ENCODE measurements at places on chromosomes 13 and 19.

DNA sequence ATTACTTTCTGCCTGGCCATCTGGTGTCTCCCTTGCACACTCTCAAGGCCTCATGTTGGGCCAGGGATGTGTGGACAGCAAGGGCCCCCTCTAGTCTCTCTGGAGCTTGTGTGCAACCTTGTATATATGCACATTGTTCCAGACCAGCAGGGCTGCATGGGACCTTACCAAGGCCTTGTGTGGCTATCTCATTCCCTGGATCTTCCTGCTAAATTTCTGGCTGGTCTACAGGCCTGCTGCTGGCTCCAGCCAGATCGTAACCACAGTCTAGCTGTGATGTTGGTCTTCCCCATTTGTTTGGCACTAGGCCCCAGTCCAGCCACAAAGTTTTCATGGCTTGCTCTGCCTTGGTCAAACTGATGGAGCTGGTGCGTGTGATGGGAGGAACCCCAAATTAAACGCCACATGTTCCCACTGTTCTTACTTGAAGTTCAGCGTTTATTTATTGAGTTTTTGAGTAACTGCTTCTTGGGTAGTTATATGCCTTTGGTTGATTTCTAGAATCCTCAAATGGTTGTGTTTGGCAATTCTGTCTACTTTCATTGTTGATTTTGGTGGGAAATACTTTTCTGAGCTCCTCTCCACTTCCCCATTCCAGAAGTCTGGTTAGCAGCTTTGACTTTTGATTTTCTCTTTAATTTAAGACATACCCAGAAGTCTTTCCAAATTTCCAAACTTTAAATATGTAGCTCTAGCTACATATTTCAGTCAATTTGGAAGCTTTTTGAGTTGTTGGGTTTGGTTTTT lies 56.4 kb downstream of the SIPA1L3 start:
- DNase-seq = no peak

- DNase-seq = no peak
Measured at GRCh38 chr13:51396352-51396751, 56.5 kb downstream of the INTS6 start.

- DNase-seq = no peak
Measured at GRCh38 chr13:91383836-91384235, 14.6 kb upstream of the GPC5 start.

GRCh38 chr13:106337096-106337850 lies 198.2 kb downstream of the EFNB2 start:
- DNase-seq = no peak

GRCh38 chr13:66301482-66301881 lies 928.7 kb downstream of the PCDH9 start:
- no peak for DNase-seq

DNA sequence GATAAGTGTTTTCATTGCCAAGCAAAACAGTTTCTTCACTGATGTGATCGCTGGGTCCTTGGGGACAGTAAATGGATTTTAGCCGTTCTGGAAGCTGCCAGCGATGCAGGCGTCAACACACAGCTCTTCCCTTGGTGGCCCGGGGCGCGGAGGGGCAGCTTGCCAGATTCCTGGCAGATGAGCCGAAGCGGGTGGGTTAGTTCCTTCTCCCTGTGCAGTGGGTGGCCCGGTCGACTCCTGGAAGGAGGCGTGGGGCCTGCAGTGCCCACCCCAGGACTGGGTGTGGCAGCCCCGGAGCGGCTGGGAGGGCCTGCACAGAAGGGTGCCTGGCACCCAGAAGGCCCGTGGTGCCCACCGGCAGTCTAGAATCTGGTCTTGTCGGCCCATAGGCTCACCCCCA lies 69.0 kb downstream of the KDM4B start:
- DNase-seq = no peak

- no peak for DNase-seq
Measured at GRCh38 chr13:101383595-101383994, 32.7 kb downstream of the NALCN start.

- no peak for DNase-seq
Measured at GRCh38 chr13:21967871-21968270, 297.0 kb downstream of the FGF9 start.

DNA sequence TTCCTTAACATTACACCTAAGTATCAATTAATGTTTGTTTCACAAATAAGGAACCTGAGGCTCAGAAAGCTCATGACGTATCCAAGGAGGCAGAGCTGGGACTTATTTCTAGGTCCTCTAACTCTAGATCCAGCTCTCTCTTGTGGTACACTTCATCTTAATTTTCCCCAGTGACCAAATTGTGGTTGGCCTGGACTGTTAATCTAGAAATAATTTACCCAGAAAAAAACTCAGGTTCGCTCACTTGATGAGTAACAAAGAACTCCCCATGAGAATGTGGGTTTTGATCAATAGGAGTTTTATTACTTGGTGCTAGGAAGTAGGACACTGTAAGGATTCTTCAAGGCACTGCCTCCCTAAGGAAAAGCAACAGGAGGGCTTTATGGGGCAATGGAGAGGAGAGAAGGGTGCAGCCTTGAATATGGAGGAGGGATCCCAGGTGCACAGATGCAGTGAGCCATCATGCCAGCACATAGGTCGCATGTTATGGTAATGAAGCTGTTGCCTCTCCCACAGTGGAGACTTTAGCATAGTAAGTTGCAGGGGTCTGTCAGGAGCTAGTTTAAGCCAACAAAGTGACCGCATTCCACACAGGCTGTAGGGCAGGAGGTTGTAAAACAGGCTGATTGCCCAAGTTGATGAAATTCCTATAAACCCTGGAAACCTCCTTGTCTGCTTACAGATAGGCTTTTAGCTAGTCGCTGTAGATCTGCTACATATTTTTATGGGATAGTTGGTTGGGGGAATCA lies 14.7 kb downstream of the RAP2A start:
- DNase-seq = no peak

GRCh38 chr19:1943661-1944087 lies 2.7 kb downstream of the CSNK1G2 start:
- no peak for DNase-seq

- DNase-seq = no peak
Measured at GRCh38 chr13:97215325-97215724, 6.8 kb upstream of the MBNL2 start.

DNA sequence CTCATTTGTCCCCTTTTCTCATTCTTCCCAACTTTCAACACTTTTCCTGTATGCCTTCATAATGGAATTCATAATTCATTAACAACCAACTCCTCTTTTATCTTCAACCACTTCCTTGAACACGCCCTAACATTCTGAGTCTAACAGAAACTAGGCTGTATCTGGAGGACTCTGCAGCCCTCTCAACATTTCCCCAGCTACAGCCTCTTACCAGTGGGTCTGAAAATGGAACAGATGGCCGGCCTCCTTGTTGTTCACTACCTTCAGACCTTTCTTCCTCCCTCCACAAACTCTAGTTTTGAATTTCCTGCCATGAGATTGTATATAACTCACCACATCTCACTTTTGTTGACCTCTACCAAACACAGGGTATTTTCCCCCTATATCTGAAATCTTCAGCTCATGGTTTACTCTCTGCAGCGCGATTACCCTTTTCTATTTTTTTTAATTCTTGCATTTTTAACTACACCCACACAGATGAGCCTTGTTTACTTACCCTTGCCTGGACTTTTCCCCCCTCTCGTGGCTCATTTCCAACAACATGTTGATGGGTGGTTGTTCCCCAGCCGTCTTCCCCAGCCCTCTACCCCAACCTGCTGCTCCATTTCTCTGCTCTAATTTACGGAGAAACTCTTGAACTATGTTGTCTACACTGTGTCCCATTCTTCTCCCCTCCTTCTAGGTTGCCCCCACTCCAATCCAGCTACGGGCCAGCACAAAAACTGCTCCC lies 846 bp downstream of the ZNF790 start:
- peak; percentile 5 for DNase-seq

DNA sequence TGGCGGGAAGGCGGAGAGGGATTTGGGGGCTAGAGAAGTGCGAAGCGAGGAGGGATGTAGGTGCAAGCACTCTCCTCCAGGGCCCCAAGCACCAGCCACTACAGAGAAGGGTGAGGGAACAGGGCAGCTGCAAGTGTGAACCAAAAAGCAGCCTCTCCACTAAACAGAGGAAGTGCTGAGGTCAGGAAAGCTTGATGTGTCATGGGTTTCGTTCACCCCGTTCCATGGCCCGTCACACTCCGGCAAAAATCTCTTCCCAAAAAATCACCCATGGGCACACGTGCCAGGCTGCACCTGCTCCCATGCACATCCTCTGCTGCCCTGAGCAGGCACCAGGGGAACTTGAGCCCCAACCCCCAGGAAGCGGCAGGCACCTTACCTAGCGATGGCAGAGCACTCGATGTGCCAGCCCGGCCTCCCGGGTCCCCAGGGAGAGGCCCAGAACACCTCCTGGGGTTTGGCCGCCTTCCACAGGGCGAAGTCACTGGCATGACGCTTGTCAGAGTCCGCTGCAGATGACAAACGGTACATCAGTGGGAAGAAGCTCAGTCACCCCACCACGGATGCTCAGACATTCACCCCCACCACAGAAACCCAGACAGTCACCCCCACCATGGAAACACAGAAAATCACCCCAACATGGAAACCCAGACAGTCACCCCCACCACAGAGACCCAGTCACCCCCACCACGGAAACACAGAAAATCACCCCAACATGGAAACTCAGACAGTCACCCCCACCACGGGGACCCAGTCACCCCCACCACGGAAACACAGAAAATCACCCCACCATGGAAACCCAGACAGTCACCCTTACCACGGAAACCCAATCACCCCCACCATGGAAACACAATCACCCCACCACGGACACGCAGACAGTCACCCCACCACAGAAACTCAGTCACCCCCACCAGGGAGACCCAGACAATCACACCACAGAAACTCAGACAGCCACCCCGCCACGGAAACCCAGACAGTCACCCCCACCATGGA lies 29.0 kb downstream of the CARS2 start:
- DNase-seq = no peak

DNA sequence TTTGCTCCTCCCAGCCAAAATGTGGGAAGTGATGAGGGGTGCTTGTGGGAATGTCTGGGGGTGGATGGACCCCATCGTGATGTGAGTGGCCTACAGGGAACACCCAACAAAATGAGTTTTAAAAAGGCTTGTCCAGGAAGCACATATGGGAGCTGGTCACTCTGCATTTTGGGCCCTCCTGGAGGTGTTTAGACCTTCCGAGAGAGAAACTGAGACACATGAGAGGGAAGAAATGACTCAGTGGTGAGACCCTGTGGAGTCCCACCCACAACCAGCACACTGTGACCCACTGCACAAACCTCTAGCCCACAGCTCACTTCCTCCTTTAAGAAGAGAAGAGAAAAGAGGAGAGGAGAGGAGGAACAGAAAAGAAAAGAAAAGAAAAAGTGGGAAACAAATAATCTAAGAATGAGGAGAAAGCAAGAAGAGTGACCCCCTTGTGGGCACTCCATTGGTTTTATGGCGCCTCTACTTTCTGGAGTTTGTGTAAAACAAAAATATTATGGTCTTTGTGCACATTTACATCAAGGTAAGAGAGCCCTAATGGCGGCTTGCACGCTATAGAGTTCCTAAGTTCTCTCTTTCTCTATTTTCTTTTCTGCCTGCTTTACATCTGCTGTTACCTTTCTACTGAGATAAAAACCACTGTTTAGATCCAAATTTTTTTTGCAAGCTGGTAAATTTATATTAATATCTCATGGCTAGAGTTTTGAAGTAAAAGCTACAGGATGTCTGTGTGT lies 13.3 kb upstream of the LILRB1 start:
- no peak for DNase-seq

GRCh38 chr13:39870197-39870747 lies 214.8 kb downstream of the COG6 start:
- DNase-seq = no peak

GRCh38 chr19:18590273-18591272 lies 2.0 kb downstream of the REX1BD start:
- no peak for DNase-seq

DNA sequence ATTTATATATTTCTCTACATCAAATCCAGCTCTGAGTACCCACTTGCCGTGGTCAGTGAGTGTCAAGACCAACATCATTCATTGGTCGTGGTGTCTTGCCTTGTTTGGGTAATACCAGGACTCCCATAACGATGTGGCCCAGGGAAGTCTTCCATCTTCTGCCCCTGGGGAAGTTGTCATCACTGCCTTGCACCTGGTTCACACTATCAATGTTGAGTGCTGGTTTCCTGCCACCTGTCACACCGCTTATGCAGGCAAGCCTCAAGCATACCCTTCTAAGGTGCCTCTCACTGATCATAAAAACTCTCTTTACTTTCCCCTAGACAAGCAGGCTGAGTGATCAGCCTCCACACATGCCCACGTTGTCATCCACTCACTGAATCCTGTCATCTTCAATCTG lies 382.4 kb downstream of the KCTD12 start:
- DNase-seq = no peak

DNA sequence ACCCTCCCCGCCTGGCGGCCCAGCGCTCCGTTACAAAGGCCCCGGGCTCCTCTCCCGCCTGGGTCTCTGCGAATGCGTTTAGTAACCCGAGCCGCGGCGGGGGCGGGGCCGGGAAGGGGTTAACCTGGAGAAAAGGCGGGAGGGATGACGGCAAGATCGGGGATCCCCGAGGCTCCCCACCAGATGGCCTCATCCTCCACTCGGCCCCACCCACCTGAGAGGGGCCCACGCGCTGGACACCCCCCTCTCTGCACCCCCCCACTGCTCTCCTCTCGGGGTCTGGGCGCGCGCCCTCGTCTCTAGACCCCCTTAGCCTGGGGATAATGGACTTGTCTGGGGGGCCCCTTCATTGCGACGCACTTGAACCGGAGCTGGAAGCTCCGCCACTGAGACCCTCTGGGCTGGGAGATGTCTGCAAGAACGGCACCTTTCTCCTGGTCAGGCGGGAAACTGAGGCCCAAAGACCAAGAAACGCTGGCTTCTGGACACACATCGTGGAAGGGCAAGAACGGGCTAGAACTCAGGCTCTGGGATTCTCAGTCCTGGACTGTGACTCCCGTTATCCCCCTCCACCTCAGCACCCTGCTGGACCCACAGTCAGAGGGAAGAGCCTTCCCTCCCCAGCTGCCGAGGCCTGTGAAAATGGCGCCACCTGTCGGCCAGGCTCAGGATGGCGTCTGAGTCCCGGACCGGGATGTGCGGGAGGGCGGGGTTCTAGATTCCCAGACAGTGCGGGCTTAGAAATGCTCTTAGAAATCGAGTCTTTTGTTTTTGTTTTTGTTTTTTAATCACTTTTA lies 2.9 kb upstream of the LTBP4 start:
- DNase-seq = peak; percentile 95

All from Calu3 (cell line).